Stimulated activated CD8-positive, alpha-beta memory T cell treated with anti-CD3 and anti-CD28 coated beads, Interleukin-4, amount 100 ng/mL, for 1 hour (primary cell): ENCODE measurements at places on chromosomes 7 and 10.
A peak's percentile ranks its signal among the peaks of the same experiment; 100 is the strongest.

DNA sequence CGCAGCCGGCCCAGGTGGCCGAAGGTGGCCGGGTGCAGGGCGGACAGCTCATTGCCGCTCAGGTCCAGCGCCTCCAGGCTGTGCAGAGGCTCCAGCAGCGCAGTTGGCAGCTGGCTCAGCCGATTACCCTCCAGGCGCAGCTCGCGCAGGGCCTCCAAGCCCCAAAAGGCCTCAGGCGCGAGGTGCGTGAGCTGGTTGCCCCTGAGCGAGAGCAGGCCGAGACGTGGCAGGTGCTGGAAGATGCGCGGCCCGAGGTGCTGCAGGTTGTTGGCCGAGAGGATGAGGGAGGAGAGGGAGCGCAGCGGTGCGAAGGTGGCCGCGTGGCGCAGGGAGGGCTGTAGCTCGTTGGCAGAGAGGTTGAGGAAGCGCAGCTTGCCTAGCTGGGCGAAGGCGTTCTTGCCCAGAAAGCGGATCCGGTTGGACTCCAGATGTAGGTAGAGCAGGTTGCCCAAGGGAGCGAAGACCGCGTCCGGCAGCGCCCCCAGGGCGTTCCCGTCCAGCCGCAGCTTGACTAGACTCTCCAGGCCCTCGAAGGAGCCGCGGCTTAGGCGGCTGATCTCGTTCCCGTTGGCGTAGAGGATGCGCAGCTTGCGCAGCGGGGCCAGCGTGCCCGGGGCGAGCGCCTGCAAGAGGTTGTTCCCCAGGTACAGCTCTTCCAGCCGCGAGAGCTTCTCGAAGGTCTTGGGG lies 923 bp downstream of the TRIL start:
- no peak for DNase-seq

DNA sequence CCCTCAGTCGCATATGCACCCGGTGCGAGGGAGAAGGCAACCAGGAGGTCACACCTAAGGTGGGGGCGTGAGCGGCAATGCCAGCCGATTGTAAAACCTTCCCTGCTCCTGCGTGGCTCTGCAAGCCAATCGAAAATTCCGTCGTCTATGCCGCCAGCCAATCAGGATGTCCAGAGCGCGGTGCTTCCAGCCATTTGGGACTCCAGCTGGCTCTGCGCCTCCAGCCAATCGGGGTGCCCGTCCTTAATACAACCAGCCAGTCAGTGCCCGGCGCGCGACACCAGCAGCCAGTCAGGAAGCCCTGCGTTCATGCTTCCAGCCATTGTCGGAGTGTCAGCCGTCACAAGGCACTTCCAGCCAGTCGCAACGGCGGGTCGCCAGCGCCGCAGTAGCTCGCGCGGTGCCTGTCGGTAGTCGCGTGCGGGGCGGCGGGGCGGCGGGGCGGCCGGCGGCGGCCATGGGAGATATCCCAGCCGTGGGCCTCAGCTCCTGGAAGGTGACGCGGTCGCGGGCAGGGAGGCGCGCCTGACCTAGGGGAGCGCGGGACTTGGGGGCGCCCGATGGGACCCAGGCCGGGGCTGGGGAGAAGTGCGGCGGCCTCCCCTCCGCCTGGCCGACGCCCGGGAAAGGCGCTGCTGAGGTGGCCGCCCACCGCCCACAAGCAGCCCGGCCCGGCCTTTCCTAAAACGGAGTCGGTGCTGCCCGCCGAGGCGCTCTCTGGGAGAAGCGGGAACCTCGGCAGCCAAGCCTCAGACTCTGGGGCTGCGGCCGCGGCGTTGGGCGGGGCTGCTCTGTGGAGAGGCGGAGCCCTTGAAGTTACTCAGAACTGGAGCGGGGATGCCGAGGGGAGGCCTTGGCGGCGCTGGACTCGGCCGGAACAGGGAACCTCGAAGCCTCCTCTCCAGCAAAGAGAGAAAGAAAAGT lies at the start of gene AKR1E2:
AKR1E2 (plus strand) TSS at position 340 of the 924 bp plus-strand sequence; CDS start at position 458, 118 bp downstream.
- DNase-seq, result peak; percentile 56

GRCh38 chr7:74048999-74049599 lies 21.1 kb downstream of the ELN start:
- DNase-seq, result no peak

GRCh38 chr10:29514306-29514705 lies 120.5 kb downstream of the SVIL start:
- DNase-seq, result no peak

DNA sequence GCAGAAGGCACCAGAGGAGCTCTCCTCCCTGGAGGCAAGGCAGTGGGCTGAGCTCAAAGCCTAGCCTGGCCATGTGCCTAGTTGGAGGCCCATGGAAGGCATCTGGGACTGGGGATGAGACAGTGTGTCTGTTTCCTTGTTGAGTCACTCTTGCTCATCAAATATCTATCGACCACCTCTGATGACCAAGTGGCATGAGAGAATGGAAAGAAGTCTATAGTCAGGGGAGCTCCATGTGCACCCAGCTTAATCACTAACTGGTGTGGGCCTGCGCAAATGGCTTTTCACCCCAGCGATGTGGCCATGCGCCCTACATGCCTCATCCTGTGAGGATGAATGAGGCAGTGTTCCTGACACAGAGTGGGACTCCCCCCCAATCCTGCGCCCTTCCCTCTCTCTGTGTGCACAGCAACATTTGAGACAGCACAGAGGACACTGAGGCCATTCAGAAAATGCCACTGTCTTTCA lies 229.9 kb downstream of the RPS24 start:
- DNase-seq, result no peak

- DNase-seq, result no peak
Measured at GRCh38 chr10:91589658-91590035, 43.2 kb downstream of the PPP1R3C start.

GRCh38 chr7:19665399-19666008 lies 43.3 kb downstream of the POLR1F start:
- no peak for DNase-seq

- DNase-seq, result no peak
Measured at GRCh38 chr10:133309720-133310398, 1.1 kb downstream of the ZNF511 start.

- no peak for DNase-seq
Measured at GRCh38 chr10:8640301-8640700, 585.8 kb downstream of the GATA3 start.

DNA sequence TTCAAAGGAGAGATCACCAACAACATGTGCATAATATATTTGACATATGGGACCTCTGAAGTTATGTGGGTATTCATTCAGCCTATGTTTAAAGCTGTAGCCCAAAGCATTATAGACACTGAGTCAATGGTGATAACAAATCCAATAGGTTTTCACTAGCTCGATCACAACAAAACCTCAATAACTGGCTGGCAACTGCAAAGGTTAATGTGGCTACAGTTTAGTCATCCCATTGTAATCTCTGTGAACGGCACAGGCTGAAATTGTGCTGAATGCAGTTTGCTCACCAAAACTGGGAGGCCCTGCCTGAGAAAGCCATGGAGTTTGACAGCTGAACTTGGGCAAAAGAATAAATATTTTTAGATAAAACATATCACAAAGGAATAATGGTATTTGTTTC lies 152.4 kb upstream of the ADO start:
- DNase-seq, result no peak

DNA sequence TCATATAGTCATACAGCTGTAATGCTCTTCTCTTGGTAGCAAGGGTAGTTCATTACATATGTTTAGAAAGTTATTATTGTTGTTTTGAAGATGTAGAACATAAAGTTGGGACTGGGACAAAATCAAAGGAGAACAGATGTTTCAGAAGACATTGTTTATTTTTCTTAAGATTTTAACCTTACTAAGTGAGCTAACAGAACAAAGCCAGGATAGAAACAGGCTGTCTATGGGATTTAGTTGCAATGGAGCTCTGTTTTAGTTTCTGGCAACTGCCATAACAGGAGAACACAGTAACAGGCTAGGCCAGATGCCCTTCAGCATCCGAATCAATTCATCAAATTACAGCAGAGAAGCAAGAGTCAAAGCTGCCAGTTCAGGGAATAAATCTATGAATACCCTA lies 382.4 kb downstream of the ARL4A start:
- no peak for DNase-seq

DNA sequence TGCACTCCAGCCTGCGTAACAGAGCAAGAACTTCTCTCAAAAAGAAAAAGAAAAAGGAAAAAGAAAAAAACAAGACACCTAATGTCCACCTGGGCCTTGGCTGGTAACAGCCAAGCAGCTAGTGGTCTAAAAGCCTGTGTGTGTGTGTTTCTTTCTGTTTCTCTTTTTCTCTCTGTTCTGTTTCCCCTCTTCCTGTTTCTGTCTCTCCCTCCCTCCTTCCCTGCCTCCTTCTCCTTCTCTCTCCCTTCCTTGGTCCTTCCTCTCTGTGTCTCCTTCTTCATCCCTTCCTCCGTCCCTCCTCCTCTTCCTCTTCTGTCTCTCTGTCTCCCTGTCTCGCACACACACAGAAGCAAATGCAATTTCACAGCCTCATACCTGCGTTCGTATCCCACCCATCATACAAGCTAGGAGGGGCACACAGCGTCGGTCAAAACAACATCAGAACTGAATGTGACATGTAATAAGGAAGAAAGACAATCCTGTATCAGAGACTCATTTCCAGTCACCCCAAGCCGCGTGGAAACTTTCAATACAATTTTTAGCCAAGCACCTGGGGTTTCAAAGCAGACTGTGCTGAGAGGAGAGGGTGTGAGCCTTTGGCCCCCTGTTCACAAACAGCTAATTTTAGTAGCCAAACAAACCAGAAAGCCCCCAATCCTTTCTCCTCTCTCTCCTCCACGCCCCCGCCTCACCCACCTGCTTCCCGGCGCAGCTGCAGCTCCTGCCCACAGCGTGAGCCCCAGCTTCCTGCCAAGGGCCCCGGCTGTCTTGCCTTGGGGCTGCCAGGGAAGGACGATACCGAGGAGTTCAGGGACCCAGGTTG lies 50.2 kb upstream of the GNA12 start:
- peak; percentile 11 for DNase-seq

DNA sequence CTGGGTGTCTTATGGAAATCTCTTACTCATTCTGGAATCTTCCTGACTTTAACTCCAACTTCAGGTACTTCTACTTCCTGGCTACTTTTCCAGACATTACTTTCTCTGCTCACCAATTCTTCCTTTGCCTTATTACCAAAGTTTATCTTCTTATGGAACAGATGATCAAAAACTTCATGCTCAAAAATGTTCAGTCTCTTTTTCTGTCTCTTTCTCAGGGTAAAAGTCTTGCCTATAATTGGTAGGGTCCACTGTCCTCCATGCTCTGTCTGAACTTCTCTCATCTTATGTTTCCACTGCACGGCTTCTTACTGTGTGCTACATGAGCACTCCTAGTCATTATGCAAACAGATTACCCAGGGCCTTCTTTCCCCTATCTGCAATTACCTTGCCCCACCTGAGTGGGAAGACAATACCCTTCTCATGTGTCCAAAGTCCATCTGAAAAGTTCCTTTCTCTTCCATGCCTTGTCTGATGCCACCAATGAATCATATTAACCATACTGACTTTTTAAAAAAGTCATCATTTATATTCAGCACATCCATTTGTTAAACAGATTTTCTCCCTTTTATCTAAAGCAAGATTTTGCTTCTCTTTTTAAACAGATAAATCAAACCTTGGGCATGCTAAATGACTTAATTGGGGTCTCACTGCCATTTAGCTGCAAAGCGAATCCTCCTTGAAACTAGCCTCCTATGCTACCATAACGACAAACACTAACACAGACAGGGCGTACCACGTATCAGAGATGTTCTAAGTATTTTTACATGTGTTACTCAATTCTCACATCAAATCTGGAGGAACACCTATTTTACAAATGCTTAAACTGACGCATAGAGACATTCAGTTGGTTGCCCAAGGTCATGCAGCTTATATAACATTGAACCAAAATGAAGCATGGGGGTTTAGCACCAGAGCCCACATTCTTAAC lies 48.8 kb downstream of the SEMA3C start:
- no peak for DNase-seq

DNA sequence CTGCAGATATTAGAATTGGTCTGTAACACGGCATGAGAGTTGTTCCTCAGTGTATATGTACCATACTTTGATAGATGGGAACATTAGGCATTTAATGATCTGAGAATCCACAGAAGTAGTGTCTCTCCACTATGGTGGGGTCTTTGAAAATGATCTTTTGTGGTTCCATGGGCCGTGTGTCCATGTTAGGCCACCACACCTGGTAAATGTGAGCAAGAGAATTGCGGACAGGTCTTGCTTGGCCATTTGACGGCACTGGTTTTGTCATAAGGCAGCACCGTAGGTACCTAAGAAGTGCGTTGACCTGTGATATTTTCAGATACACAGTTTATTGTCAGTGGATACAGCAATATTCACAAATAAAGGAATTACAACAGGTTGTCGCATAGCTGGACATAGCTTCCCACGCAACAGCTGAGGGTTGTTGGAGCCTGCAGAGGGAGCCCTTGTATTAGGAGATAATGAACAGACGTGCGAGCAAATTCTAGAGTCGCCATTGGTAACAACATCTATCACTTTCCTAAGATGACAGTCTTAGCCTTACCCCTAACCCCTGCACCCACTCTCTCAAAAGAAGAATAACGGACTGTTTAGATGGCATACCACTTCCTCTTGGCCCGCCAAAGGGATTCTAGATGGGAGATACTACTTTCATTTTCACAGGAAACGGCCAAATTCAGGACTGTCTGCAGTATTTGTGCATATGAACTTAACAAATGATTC lies 111.4 kb downstream of the COL28A1 start:
- DNase-seq, result no peak

DNA sequence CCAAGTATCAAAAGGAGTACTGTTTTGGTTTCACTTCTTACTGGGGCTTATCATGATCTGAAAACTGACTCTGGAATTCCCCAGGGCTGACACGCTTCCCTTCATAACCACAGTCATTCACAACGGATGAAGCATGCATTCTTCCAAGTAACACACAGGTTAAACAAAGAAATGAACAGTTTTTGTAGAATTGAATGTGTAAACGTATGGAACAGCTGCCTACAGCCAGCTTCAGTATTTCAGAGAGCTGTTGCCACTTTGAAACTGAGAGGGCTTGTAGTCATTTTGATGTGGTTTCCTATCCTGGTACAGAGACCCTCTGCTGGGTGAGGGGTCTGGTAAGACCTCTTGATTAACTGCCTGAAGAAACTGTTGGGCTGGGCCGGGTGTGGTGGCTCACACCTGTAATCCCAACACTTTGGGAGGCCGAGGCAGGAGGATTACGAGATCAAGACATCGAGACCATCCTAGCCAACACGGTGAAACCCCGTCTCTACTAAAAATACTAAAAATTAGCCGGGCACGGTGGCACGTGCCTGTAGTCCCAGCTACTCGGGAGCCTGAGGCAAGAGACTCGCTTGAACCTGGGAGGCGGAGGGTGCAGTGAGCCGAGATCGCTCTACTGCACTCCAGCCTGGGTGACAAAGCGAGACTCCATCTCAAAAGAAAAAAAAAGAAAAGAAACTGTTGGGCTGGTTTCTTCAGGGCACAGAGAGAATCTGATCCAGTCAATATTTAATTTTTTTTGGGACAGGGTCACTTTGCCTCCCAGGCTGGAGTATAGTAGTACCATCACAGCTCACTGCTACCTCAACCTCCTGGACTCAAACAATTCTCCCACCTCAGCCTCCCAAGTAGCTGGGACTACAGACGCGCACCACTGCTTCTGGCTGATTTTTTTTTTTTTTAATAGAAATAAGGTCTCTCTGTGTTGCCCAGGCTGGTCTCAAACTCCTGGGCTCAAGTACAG lies 4.7 kb downstream of the NFE2L3 start:
- DNase-seq, result no peak

- DNase-seq, result no peak
Measured at GRCh38 chr10:105253515-105254212, 612.6 kb downstream of the SORCS3 start.

- no peak for DNase-seq
Measured at GRCh38 chr7:18831943-18832342, 285.5 kb downstream of the TWIST1 start.

GRCh38 chr10:101107771-101108170 lies 23.3 kb upstream of the TLX1 start:
- DNase-seq, result no peak

GRCh38 chr7:95581467-95581866 lies 14.8 kb downstream of the PDK4 start:
- DNase-seq, result no peak

- DNase-seq, result no peak
Measured at GRCh38 chr10:97822261-97822687, 27.4 kb upstream of the GOLGA7B start.
